T-cell (primary cell): ENCODE measurements at places on chromosomes 16 and 17. TPM values are rescaled to one million over a fixed set of nuclear protein-coding genes. Genes with fewer than 3 reads are reported as not detected.

- no peaks in the 10 kb centered on the region for H3K36me3 ChIP-seq
- no peak overlapping the region for H3K4me3 ChIP-seq
- H3K27ac ChIP-seq: no peak overlapping the region
Measured at GRCh38 chr17:38418693-38419507, 9.4 kb upstream of the ARHGAP23 start.

- H3K4me1 ChIP-seq: no peaks in the 10 kb centered on the region
- no peak overlapping the region for H3K27ac ChIP-seq
- no peak for DNase-seq
- H3K27me3 ChIP-seq: no peaks in the 10 kb centered on the region
- H3K4me3 ChIP-seq: no peak overlapping the region
Measured at GRCh38 chr16:88510091-88510994, 57.3 kb downstream of the ZFPM1 start.

Gene SLC16A6
- 5.3 TPM for total RNA-seq

DNA sequence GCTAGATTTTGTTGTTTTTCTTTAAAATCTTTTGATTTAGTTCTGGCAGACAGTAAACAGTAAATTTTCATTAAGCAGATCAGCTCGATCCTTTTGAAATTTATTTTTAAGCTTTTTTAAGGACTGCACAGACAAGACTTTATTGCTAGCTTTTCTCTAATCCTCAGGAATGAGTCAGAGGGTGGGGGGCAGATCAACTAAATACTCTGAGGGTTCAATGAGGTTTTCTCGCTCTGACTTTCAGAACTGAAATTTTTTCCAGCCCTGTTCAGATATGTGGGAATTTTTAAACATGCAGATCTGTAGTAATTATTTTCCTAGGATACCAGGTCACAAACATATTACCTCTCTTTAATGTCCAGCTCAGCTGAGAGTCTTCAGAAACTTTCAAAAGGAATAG is 977.2 kb downstream of the CDH11 start:
- H3K36me3 ChIP-seq: no peaks in the 10 kb centered on the region
- no peak for DNase-seq
- H3K4me1 ChIP-seq: no peaks in the 10 kb centered on the region
- no peak overlapping the region for H3K4me3 ChIP-seq
- H3K27ac ChIP-seq: no peak overlapping the region
- no peaks in the 10 kb centered on the region for H3K27me3 ChIP-seq

Gene TMEM238L
- not detected for total RNA-seq

DNA sequence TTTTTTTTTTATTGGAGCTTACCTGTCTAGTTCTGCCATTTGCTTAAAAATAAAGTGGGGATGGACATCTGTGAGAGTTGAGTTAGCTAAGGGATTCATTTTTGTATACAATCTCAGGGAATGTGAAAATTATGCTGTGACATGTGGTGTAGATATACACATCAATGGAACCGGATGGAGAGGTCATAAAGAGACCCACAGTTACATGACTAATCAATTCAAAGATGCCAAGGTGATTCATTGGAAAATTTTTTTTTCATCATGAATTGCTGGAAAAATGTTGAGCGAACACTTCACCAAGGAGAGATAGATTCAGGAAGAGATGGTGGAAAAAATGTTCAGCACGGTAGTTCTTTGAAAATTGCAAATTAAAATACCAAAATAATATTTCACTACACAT is 605.4 kb upstream of the KIF2B start:
- no peaks in the 10 kb centered on the region for H3K27me3 ChIP-seq
- H3K4me1 ChIP-seq: no peaks in the 10 kb centered on the region
- H3K4me3 ChIP-seq: no peak overlapping the region

- no peak for DNase-seq
- H3K4me1 ChIP-seq: no peaks in the 10 kb centered on the region
- H3K36me3 ChIP-seq: no peaks in the 10 kb centered on the region
- H3K27me3 ChIP-seq: no peaks in the 10 kb centered on the region
Measured at GRCh38 chr16:2987286-2987685, 7.0 kb upstream of the PKMYT1 start.
